ENCODE measurements at places on chromosomes 3 and 15.

DNA sequence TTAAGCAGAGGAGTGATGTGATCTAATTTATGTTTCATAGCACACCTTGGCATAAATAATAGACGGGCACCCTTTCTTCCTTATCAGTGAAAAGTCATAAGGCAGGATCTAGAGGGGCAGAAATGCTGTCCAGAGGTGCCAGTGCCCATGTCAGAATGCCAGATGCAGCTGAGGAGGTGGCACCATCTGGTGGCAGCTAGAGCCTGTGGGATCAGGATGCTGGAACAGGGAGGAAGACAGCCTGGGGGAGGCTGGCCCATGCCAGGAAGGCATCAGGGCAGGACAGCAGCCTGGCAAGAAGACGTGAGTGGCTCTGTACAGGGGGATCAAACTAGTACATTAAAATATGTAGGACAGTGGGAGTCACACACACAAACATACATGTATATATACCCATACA is 16.5 kb downstream of the MYH15 start:
- no peak for DNase-seq

DNA sequence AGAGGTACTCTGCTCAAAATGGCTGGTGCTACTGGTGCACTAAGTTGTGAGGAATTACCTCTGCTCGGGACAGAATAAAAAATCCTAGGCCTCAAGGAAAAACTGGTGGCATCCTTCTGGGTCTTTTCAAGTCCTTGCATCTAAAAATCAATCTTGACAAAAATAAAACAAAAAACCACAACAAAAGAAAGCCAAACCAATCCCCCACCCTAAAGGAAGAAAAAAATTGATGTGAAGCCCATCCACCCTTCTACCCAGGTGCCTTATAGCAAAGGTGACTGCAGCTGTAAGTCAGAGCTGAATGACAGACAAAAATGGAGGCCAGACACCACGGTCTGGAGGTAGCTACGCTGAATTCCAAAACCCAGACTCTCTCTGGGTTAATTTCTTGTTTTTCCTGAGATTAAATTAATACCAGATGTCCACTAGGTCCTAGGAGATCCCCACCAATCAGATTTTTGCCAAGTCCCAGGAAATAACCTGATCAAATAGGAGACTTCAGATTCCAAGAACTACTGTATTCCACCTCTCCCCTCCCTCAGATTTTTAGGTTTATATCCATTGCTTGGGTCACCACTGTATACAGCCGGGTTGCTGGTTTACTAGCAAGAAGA is 33.5 kb downstream of the ABCC5 start:
- DNase-seq, result peak; percentile 10

DNA sequence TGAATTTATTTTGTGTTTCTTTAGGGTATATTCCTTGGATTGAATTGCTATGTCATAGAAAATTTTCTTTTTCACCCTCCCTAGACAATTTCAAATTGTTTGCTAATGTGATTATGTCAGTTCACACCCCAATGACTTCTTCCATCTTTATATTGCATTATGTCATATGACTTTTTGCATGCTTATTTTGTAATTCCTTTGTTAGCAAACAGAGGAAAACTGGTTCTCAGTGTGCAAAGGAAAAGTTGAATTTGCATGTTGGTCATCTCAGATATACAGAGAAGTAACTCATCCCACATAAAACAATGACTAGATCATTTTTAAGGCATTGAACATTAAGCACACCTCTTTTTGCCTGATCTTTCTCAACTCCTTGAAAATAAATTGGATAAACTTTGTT is 3.3 kb upstream of the RNF13 start:
- no peak for DNase-seq

- no peak for DNase-seq
These were observed 149.3 kb upstream of the MEF2A start for GRCh38 chr15:99416191-99417188.

DNA sequence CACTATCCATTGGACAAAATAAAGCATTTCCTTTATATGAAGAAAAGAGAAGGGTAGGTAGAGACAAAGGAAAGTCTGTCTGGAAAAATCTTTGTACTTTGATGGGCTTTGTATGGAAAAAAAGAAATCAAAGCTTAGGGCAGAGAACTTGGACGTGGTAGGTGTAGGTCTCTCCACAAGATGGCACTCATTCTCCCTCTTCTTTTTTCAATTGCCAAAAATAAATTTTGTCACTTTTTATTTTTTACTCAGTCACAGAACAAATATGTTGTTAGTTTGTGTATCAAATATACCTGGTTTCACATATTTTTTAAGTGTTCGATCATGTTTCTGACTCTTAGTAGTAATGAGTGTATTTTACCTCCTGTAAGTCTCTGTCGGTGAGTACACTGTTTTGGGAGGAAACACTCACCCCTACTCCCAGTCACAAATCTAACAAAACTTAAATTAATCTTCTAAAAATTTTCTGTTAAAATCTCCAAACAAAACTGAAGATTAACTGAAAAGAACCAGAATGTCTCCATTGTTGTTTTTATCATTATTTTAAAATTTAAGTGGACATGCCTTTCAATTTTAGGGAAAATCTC is 415.8 kb upstream of the GOLIM4 start:
- DNase-seq, result peak; percentile 25

- DNase-seq, result peak; percentile 7
These were observed 133.1 kb downstream of the CPNE4 start for GRCh38 chr3:131901686-131902085.

DNA sequence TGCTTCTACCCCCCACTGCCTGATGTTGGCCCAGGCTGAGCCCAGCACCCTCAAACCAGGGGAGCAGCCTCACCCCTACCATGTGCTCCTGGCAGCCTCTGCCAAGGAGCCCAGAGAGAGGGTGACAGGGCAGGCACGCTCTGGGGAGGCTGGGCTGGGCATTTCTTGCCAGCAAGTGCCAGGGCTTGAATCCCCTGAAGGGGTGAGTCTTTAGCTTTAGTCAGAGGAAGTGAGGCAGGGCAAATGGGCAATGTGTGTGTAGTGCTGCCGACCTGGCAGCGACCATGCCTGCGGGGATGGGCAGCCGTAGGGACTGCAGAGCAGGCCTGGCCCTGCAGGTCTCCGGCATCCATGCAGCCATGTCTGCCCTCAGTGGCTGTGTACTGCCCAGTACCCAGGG is 18.1 kb downstream of the DUSP7 start:
- DNase-seq, result no peak

GRCh38 chr3:62373215-62373614 is at the start of gene FEZF2:
Gene FEZF2 (minus strand): TSS chr3:62373550. CDS start chr3:62372868, 682 bp downstream.
- no peak for DNase-seq

GRCh38 chr3:59284926-59285325 is 235.1 kb upstream of the CFAP20DC start:
- no peak for DNase-seq

DNA sequence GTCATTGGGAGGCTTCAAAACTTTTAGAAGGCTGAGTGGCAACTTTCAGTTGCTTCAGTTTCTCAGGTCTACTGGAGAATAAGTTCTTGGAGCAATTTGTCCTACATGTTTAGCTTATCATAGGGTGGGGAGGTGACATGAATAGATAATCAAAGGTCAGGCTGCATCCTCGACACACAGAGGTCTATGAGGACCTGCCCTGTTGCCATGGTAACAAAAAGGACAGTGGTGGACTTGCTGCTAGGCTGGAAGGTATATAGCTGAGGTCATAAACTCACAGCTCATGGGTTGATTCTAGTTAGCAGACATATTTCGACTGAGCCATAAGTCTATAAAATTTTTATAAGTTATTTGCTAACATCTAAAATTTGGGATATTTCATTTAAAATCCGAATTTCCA is 267.0 kb downstream of the THRB start:
- no peak for DNase-seq

- DNase-seq, result no peak
These were observed 334.4 kb upstream of the THBS1 start for GRCh38 chr15:39246523-39246922.

DNA sequence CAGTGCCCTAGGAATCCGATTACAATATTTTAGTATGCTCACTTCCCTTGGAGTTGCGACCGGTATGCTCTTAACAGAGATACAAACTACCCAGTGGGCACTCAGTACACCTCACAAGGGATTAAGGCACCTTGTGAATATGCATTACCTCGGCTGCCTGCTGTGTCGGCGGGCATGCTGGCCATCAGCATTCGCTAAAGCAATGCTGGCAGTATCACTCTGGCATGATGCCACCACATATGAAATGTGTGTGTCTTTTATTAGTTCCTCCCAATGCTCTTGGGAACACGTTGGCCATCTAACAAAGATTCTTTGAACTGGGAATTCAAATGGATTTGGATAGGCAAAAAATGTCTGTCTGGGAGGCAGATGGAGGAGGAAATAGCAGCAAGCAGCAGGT is 67.4 kb upstream of the FOXB1 start:
- no peak for DNase-seq

DNA sequence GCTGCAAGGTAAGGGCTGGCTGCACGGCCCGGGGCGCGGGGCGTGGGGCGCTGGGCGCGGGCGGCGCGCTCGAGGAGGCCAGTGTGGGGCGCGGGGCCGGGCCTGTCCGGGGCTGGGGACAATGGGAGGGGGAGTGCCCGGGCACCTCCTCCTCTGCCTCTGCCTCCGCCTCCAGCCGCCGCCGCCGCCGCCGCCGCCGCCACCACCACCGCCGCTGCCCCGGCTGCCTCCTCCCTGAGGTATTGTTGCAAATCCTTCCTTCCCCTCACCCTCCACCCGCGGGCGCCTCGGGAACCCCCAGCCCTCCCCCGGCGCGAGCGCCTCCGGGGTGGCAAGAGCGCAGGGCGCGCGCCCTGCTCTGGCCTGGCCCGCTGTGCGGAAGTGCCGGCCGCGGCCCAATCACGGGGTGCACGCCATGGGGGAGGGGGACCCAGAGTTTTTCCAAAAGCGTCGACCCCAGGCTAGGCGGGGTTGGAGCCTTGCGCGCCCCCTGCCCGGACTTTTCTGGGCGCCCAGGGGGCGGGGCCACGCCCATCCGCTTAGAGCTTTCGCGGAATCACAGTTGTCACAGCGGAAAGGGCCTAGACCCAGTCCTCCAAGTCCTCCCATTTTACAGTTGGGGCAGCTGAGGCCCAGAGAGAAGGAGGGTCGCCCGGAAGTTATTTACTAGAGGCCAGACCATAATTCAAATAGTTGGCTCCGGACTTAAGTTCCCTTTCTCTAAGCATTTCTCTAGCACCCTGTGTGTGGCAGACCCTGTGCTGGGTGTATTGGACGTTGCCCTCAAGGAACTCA is at the start of gene LPP:
Gene LPP, plus strand, starts transcription at position 144 of the 795 bp plus-strand sequence. CDS start 251,964 bp downstream, outside the sequence.
- DNase-seq, result peak; percentile 67

- no peak for DNase-seq
These were observed 28.6 kb downstream of the PRR23E start for GRCh38 chr3:127221446-127222035.
